ENCODE measurements at places on chromosomes 2 and 18.

- no peak for DNase-seq
Observed at GRCh38 chr2:169395821-169396374, 33.6 kb upstream of the LRP2 start.

DNA sequence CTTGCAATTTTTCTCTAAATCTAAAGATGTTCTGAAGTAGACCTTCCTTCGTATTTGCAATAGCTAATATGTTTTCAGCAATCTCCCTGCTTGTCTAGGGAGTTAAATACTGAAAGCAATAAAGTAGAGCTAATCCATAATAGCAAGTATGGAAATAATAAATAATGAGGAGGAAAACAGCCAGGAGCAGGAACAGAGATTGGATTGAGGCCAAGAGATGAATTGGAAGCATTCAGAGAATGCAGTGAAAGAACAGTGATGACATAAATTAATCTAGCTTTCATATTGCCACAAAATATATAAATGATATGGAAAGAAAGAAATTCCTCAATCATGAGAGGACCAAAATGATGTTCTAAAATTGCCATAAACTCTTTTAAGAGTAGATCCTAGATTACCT is 679.7 kb downstream of the METTL4 start:
- DNase-seq, result no peak

GRCh38 chr2:29726976-29727375 is 194.4 kb downstream of the ALK start:
- no peak for DNase-seq

DNA sequence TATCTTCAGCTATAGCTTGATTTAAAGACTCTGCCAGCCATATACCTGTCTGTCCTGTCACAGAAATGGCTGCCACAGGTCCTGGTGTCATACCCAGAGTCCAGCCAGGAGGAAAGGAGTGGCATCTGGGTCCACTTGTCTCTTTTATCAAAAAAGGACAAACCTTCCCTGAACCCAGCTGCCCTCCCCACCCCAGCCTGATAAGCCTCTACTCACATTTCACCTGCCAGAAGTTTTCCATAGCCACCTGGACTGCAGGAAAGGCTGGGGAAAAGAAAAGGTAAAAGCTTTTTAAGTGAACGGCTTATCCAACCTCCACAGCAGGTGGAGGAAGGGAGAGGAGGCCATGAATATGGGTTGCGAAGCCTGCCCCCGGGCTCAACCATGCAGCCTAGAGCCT is 32.8 kb downstream of the TMEM163 start:
- DNase-seq, result no peak

- no peak for DNase-seq
Observed at GRCh38 chr2:186060744-186061440, 322.3 kb downstream of the FSIP2 start.
